ENCODE measurements at places on chromosomes 4 and X.

GRCh38 chr4:336099-336892 is 1.3 kb upstream of the ZNF141 start:
- DNase-seq = no peak

GRCh38 chr4:167435786-167436185 is 201.5 kb upstream of the SPOCK3 start:
- no peak for DNase-seq

- DNase-seq = no peak
Observed at GRCh38 chr4:149347139-149347538, 468.5 kb downstream of the IQCM start.

- DNase-seq = peak; percentile 37
Observed at GRCh38 chr4:74228691-74229640, 71.0 kb downstream of the MTHFD2L start.

GRCh38 chrX:19358521-19358920 is 14.8 kb downstream of the PDHA1 start:
- no peak for DNase-seq

- DNase-seq = no peak
Observed at GRCh38 chr4:174563399-174563798, 41.1 kb upstream of the HPGD start.

GRCh38 chrX:150416469-150416868 is 53.4 kb downstream of the MAMLD1 start:
- no peak for DNase-seq

DNA sequence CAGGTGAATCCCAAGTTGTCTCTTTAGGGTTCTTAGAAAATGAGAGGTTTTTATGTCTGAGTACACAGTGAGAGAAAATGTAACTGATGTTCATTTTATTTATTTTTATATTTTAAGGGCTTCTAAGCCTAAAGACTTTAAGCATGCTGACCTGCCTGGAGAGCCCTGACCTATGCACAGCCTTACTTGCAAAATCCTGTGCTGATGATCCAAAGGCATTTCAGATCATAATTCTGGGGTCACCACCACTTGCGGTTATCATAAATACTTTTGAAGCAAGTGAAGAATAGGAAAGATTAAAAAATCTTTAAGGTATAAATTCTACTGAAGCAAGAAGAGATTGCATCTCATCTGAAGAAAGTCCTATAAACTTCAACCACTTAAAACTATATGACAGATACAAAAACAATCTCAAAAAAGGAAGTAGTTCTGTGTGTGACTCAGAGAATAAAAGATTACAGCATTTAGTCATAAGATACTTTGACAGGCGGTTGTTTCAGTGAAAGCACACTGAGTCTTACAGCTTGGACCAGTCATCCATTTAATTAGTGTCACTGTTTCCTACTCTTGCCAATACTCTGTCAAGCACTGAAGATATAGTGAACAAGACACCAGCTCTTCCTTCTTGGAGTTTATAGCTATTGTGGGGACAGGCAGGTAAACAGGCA is 245.2 kb upstream of the DIPK2B start:
- no peak for DNase-seq

DNA sequence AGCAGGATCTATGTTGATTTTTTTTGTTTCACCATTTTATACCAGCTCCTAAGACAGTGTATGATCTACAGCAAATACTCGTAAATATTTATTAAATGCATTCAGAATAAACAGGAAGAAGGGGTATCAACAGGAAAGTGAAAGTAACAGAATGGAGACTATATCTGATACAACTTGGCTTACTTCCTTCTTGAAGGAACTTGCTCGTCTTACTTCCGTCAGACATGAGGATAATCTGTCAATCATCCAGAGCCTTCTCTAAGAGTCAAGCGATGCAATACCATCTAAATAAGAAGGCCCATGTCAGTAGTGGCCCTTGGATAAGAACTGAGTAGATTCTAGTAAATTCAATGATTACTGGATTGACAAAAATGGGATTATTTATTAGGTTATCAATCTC is 84.2 kb downstream of the CAMK2D start:
- no peak for DNase-seq

GRCh38 chr4:183611210-183611830 is 47.7 kb downstream of the RWDD4 start:
- no peak for DNase-seq

DNA sequence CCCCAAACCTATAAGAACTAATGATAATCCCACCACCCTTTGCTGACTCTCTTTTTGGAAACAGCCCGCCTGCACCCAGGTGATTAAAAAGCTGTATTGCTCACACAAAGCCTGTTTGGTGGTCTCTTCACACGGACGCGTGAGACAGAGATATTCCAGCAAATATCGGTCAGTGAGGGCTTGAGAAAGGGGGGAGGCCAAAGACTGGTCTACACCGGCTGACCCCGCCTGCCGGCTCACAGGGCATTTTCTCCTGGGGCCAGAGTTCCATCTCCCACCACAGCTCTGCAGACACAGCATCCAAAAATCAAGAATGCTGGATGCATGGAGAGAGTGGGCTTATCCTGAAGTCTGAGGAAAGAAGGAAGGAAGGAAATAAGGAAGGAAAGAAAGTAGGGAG is 176.0 kb downstream of the SHOX start:
- DNase-seq = no peak

DNA sequence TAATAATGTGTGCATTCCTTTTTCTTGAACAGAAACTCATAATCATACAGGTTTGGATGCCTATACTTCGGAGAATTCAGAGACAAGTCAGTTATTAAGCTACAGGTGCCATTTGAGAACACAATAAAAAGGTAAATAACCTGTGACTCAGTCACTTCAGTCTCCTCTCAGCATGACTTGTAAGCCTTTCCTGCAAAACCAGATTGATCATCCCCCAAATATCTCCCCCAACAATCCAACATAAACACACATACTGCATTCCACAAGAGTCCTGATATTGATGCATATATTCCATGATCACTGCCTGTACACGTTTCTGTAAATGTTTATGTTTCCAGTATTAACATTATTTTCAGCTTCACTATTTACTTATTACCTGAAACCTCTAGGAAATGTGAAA is 110.8 kb downstream of the PWWP3B start:
- DNase-seq = no peak

- no peak for DNase-seq
Observed at GRCh38 chrX:10360116-10360515, 203.3 kb downstream of the CLCN4 start.

GRCh38 chr4:24867766-24868296 is 45.0 kb downstream of the CCDC149 start:
- no peak for DNase-seq

- no peak for DNase-seq
Observed at GRCh38 chr4:7147661-7148310, 44.6 kb upstream of the SORCS2 start.

- no peak for DNase-seq
Observed at GRCh38 chr4:54709400-54709799, 51.6 kb downstream of the KIT start.

GRCh38 chrX:95764972-95765451 is 919.6 kb upstream of the DIAPH2 start:
- DNase-seq = peak; percentile 12
